ENCODE measurements at places on chromosomes 1 and 21.

GRCh38 chr1:58899587-58900271 is 115.9 kb upstream of the JUN start:
- no peak for DNase-seq

GRCh38 chr1:64745986-64746940 is 1.4 kb downstream of the RAVER2 start:
- no peak for DNase-seq

DNA sequence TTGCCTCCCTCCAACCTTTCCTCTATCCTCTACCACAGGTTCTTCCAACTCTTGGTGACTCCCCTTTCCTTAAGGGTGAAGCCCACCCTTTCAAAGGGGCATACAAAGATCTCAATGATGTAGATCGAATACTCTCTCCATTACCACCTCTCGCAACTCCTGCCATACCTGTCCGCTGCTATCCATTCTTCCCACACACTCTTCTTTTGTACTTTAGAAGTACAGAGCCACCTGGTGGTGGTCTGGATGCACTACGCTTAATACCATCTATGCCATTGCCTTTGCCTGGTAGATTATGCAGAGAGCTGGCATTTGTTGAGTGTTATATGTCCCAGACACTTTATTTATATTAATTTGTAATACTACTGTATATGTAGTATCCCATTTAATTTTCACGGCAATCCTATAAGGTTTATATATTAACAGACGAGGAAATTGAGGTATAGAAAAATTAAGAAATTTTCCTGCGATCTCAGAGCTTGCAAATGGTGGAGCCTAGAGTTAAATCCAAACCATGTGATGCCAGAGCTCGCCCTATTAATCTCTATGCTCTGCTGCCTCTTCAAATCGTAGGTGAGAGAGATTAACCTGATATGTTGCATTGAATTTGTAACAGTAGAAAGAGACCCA is 22.9 kb downstream of the TSHB start:
- peak; percentile 64 for DNase-seq

DNA sequence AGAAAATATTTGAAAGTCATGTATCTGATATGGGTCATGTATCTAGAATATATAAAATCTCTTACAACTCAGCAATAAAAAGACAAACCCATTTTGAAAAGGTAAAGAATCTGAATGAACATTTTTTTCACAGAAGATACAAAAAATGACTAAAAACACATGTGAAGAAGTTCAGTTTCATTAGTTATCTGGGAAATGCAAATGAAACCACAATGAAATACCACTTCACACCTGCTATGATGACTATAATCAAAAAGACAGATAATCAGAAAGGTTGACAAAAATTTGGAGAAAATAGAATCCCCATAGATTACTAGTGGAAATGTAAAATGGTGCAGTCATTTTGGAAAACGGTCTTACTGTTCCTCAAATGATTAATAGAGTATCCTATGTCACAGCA is 631.0 kb downstream of the MRPL39 start:
- DNase-seq = no peak

DNA sequence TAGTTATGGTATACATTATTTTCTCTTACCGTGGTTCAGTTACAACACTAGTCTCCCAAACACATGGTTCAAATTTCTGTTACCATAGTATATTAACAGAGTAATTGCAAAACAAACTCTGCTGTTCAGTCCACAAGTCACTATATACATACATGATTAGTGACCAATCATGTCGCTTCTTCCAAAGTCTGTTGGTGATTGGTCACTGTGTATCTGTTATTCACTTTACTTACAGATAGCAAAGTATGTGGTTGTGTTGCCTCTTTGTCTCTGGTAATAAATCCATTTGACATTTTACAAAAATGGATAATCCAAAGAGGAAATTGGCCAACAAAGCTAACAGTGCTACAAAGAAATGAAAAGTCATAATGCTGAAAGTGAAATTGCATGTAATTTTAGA is 107.2 kb downstream of the RABGAP1L start:
- no peak for DNase-seq

GRCh38 chr1:161884475-161884874 is 118.4 kb downstream of the ATF6 start:
- no peak for DNase-seq

GRCh38 chr21:15731243-15731613 is 1.4 kb downstream of the USP25 start:
- no peak for DNase-seq

DNA sequence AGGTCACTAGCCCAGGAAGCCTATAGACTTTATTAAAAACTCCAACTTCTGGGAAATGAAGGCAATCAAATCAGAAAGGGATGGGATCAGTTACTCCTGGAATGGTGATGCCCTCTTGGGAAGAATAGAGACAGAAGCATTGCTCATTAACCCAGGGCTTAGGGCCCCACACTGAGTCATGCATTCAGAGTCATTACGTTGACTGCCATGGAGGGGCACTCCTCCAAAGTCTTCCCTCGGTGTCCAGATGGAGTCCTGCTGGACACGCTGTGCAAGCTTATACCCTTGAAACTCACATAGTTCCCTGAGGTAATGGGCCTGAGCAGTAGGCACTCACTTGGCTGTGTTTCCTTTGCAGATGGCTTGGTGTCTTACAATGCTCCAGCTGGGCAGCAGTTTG is 35.2 kb upstream of the HSD17B7 start:
- no peak for DNase-seq

GRCh38 chr1:186858923-186859322 is 30.2 kb downstream of the PLA2G4A start:
- peak; percentile 30 for DNase-seq

- DNase-seq = no peak
Measured at GRCh38 chr1:3056641-3057040, 12.4 kb upstream of the PRDM16 start.

DNA sequence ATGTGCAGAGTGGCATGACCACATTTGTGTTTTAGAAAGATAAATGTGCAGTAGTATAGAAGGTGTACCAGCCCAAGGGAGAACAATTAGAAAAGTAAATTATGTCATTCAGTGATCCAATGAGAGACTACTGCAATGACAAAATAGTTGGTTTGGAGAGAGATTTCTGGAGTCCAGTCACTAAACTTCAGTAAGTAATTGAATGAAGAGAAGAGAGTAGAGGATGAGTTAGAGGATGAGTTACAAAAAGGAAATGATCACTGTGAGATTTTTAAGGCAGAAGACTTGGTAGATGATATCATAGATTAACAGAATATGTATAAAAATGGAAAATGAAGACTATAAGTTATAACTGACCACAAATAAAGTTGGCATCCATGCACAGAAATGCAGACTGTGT is 8.4 kb downstream of the CR2 start:
- no peak for DNase-seq

DNA sequence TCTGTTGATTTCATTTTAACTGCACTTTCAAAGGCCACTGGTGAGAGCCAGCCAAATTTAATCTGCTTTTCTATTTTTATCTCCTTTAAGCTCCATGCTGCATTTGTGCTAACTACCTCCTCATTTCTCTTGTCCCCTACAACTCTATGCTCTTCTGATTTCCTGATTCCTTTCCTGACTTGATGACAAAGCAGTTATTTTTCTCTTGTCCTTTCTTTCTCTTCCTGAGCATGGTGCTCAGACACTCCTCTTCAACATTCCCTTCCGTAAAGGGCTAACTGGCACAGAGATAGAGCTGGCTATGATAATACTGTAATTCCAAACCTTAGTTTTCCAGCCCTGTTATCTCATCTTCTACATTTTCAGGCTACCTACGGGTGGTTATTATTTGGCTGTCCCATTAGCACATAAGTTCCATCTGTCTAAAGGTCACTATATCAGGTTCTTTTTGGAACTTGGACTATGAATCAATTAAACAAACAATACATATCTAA is 6.8 kb upstream of the BCAS2 start:
- no peak for DNase-seq

DNA sequence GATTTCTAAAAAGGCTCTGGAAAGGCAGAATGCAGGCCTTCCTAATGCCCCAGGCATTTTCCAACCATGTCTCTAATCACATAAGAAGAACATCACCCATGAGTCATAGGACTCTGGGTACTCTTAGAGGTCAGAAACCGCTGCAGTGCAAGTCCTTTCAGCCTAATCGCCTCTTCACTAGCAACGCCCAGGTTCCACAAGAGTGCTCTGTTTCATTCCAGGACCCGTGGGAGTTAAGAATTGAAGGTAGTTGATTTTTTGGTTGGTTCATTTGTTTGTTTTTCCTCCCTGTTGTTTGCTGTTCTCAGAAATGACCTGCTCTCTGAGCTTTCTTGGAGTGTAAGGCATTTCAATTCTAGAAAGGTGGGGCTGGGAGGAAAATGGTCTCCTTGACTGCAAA is 123.2 kb downstream of the NR5A2 start:
- peak; percentile 61 for DNase-seq

GRCh38 chr1:82752046-82752445 is 951.3 kb downstream of the ADGRL2 start:
- peak; percentile 7 for DNase-seq

DNA sequence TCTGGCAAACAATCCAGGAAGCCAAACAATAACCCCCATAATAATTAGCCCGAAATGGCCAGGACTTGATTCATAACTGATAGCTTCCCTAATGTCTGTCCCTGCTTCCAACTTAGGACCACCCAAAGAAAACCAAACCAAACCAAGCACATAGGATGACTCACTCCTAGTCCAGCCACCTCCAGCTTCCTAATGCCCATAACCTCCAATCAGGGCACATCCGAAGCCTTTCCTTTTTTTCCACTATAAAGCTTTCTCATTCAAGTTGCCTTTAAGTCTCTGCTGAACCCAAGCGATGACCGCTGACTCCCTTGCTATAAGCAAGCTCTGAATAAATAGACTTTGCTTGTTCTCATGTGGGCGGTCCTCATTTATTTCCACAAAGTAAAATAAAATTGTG is 40.4 kb downstream of the PCNX2 start:
- DNase-seq = no peak

DNA sequence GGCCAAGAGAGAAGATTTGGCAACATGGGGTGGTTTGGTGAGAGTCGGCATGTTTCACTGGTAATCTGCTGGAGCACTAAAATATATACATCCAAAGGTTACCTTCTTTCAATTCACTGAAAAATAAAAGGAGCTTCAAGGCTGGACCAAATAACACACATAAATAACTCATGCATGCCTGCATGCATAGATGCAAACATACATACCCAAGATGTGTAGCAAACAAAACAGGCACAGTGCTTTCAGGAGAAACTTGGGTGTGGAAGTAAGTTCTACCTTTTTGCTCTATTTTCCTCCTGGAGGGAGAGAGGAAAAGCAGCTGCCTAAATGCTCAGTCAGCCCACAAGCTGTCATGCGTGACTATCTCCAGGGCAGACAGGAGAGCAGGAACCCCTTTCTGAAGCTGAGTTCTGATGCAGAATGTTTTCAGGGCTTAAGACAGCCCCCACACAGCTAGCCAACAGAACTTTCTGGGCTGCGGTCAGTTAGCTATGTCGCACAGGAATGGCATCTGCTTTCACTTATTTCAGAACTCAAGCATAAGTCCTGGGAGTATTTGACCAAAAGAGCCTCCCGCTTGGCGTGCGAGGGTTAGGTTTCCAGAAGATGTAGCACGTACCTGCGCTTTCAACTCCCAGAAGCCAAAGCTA is 166.2 kb downstream of the TOMM20 start:
- peak; percentile 94 for DNase-seq

- no peak for DNase-seq
Measured at GRCh38 chr1:94319319-94320102, 82.1 kb upstream of the ARHGAP29 start.

DNA sequence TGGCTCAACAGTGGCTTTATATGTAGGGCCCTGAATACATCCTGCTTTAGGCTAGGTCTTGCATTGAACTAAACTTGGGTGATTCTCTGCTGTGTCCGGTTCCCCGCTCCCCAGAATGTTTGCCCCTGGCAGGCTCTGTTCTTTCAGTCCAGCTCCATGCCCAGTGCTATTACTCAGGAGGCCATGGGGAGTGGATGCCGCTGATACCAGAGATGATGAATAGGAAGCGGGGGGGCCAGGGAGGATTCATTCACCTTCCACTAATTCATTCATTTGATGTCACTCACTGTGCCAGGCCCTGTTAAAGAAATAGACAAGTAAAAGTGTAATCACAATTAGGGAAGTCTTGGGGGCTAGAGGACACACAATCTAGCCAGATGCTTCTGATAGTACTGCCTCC is 83.8 kb downstream of the TMEM53 start:
- no peak for DNase-seq

GRCh38 chr21:22890656-22891055 is 1892.4 kb downstream of the NCAM2 start:
- no peak for DNase-seq

- no peak for DNase-seq
Measured at GRCh38 chr21:33390479-33390878, 12.7 kb upstream of the IFNGR2 start.

DNA sequence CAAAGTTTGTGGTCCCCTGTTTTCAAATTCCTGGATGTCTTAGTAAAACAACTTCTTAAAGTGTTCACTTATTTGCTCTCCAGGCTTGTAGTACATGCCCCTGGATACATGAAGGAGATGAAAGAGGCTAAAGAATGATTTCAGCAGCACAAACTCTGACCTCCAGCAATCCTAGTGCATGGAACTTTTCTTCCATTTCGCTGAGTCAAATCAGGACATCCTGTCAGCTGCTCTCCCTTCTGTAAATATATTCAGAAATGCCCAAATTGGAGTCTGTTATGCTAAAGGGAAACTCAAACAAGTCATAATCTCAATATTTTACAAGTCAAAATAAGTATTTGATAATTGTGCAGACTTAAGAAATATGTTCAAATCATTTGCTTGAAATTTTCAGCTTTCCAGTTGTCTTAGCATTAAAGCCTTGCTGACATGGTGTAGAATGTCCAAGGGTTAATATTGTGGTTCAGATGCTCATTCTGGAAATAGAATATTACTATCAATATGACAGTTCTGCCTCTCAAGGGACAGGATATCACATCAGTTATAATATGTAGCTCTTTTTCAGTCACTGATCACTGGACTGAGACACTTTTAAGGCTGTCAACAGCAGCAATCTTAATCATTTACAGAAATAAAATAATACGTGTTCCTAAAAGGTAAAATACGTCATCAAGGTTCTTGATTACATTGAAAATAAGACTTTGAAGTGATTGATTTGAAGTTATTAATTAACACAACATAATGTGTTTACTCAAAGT is 1157.3 kb downstream of the PLA2G4A start:
- no peak for DNase-seq

- no peak for DNase-seq
Measured at GRCh38 chr1:32346532-32347157, 10.6 kb upstream of the MARCKSL1 start.

- no peak for DNase-seq
Measured at GRCh38 chr1:229124520-229125124, 146.3 kb upstream of the RAB4A start.

- DNase-seq = no peak
Measured at GRCh38 chr21:45536301-45537081, 5.7 kb downstream of the SLC19A1 start.

DNA sequence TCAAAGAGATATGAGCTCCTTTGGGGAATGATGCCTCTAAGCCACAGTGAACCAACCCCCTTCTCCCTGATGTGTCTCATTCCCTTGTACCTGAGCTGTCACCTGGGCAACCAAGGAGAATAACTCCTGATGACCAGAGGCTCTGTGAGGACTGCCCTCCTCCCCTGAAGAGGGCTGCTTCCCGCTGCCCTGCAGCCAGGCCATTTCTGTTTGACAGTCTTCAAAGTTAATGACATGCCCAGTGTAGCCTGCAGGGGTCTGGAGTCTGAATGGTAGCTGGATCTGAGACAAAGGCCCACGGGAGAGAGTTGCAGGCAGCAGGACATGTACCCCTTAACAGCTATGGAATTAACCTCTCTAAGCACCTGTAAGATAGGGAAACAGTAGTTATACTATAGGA is 3.4 kb upstream of the SLFNL1 start:
- no peak for DNase-seq

GRCh38 chr21:26597031-26597430 is 23.9 kb upstream of the CYYR1 start:
- no peak for DNase-seq

All from astrocyte of the hippocampus (primary cell).